ENCODE measurements at places on chromosomes 12 and 14. TPM values are rescaled to one million over a fixed set of nuclear protein-coding genes. Genes with fewer than 3 reads are reported as not detected.

The KRT2 gene
- total RNA-seq = not detected

The NRL gene
- total RNA-seq = 2.1 TPM

The SIRT4 gene
- total RNA-seq = 3.7 TPM

The BAZ1A gene
- total RNA-seq = 19.3 TPM

The GPR65 gene
- 0.52 TPM for total RNA-seq

Measured in skeletal muscle tissue (tissue), 5 donors.